ENCODE measurements at places on chromosomes 3 and 15.

GRCh38 chr3:42515391-42515916 lies 13.0 kb downstream of the VIPR1 start:
- no peak for DNase-seq

DNA sequence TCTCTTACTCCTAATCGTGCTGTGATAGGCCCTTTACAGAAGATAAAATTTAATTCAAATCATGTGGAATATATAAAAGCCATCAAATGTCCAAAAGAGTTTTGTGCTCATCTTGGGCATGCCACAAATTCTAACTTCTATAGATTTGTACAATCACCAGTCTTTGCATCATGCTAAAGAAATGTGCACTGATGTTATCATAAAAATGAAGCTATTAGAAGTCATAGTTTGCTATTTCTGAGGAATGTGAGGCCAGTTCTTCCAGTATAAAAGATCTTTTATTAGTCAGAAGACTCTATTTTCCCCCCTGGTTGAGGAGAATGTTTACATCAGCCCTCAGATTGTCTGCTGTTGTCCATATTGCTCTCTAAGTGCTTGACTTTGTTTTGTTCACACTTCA lies 2.1 kb upstream of the ANXA2 start:
- DNase-seq: no peak

- no peak for DNase-seq
These were observed 183.9 kb downstream of the PDCD6IP start for GRCh38 chr3:33982269-33982798.

- no peak for DNase-seq
These were observed 107.3 kb upstream of the SELENOK start for GRCh38 chr3:53998980-53999379.

DNA sequence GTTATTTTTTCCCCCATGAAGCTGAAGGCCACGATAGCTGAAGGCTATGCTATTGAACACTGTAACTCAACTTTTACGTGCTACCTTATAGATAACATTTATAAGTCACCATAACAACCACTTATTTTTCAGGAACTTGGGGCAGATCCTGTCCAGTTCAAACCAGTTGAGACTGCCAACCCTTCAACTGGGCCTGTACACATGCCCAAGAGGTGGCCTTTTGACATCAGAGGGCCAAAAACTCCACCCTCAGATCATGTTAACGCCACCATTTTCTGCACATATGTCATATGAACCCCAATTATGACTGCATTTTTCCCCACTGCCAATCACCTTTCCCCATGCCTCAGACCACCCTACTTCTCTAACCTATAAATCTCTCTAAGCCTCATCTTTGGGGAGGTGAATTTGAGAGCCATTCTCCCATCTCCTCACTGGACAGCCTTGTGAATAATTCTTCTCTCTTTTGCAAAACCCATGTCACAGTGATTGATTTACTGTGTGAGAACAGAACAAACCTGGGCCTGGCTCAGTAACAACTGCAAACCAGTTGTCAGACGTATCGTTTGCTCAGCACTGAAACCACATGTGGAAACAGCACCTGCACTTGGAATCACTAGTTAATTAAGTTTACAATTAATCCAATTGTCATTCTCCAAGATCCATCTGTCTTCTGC lies 42.5 kb downstream of the ZNF445 start:
- DNase-seq: no peak

DNA sequence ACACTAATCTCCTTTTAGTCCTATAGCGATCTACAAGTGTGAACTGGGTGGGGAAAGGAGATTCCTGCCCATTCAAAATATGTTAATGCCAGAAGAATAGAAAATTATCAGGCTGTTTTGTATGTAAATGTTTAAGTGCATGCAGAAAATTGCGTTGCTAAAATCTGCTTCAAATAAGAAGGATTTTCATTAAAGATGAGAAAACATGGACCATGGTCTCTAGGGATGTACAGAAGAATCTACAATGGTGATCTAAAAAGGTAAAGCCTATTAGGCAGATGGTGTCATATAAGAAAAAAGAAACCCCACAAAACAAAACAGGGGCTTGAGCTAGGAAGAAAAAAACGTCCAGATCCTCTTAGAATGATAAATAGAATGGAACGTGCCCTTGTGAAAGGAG lies 287.5 kb upstream of the ROBO1 start:
- no peak for DNase-seq

DNA sequence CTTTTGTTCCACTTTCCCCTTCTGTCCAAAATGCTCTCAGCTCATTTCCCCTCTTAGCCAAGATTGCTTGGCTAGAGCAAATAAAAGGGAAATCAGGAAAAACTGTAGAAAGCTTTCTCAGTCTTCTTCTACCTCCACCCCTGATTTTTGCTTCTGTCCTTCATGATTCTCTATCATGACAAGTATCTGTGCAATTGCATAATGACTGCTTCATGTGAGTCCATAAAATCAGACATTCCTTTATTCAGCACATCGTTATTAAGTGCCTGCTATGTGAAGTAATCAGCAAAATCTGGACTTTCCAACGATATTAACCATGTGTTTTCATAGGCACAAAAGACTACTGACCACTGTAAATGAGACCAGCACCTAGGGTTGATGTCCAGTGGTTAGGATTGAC lies 321.5 kb upstream of the CBLB start:
- no peak for DNase-seq

DNA sequence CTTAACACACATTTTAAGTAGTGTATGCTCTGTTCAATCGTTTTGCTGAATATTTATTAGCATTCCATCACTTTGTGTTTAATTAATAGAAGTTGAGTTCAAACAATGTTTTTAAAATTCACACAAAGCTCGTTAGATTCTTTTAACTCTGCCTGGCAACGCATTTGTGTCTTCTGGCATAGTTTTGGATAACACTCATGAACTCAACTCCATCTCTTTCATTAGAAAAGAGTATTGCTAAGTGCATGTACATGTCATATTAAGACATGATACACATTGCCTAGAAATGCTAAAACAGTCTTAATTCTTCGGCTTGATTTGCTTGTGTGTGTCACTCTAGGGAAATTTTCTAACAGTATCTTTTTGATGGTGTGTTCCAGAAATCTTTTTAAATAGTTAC lies 15.7 kb downstream of the TSC22D2 start:
- DNase-seq: no peak

DNA sequence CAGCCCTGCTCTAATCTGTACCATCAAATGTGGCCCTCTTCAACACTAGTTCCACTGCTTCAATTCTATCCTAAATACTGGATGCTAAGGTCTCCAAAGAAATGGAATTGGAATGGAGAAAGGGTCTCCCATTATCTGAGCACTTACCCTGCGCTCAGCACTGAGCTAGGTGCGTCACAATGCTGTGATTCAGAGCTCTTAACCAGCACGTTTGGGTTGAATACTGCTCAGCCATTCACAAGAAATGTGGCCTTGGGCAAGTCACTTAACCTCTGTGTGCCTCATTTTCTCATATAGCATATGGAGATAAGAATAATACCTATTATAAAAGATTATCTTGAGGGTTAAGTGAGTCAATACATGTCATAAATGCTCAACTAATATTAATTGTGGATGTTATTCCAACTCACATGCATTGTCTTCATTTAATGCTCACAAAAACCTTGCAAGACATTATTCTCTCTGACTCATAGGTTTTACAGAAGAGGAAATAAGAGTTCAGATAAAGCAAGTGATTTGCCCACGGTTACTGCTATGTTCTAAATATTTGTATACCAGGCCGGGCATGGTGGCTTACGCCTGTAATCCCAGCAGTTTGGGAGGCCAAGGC lies 27.4 kb upstream of the SRGAP3 start:
- no peak for DNase-seq

DNA sequence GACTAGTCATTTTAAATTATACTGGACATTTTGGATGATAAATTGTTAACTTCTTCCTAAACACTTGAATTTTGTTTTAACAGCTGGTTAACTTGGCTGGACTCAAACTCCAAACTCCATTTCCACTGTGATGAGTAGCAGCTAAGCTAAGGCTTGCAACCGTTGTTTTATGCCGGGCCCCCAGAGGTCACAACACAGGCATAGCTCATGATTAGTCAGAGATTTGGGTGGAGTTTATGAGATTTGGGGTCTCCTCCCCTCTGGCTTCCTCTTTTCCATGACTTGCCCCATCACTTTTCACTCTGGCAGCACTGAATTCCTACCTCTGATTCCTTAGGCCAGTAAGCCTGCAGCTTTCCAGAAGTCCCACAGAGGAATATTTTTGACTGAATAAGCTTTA lies 12.8 kb downstream of the THAP10 start:
- DNase-seq: no peak

DNA sequence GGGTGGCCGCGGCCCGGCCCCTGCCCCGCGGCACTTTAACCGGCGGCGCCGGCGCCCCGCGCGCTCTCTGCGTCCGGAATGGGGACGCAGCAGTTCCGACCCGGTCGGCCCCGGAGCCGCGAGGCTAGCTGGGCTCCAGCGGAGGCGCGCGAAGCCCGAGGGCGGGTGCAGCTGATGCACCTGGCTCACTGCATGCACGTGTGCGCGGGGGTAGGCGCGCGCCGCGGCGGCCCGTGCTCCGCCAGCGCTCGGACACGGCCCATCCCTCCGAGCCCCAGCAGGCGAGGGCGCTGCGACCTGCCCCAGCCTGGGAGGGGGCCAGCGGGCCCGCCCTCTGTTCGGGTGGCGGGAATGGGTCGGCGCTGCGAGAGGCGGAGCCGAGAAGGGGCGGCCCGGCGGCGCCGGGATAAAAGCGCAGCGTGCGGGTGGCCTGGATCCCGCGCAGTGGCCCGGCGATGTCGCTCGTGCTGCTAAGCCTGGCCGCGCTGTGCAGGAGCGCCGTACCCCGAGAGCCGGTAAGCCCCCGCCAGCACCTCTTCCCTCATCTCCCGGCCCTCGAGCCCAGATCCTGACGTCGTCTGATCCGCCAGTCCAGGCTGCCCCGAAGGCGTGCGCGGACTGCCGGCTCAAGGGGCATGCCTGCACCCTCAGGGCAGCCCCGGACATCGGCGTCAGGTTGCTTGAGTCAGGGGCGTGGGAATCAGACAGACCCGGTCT lies at the start of the genes CHDH and IL17RB:
CHDH (minus strand) TSS at position 286 of the 717 bp plus-strand sequence. CDS start 22,411 bp downstream, outside the sequence.
IL17RB (plus strand) TSS at position 435 of the 717 bp plus-strand sequence; CDS start at position 456, 21 bp downstream.
- no peak for DNase-seq

GRCh38 chr3:98945101-98945524 lies 43.6 kb upstream of the DCBLD2 start:
- no peak for DNase-seq

- no peak for DNase-seq
These were observed 2.5 kb downstream of the TM4SF1 start for GRCh38 chr3:149374793-149375500.

DNA sequence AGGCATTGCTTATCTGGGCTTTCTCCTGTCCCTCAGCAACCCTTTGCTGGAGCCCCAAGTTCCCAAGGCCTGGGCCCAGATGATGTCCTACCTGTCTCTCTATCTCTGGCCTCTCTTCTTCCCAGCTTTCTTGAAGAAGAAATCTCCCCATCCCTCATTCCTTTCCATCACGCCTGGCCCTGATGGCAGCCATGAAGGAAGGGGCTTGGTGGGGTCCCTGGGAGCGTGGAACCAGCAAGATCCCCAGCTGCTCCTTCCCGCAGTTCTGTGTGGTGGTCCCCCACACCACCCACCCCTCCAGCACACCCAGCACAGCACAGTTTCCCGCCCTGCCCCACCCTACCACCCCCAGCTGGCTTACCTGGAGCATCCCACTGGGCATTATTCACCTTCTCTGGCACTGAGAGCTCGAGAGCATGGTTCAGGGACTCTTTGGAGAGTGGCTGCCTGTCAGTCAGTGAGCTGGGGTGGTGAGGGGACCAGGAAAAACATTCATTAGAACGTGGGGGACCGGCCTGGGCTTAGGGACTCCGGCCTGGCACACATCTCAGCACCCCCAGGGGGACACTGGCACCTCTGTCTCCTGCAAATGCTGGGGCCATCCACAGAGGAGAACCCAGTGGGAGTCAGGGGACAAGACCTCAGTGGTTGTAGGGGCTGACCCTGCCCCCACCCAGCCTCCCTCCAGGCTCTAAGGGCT lies 26.6 kb downstream of the ACSBG1 start:
- no peak for DNase-seq

DNA sequence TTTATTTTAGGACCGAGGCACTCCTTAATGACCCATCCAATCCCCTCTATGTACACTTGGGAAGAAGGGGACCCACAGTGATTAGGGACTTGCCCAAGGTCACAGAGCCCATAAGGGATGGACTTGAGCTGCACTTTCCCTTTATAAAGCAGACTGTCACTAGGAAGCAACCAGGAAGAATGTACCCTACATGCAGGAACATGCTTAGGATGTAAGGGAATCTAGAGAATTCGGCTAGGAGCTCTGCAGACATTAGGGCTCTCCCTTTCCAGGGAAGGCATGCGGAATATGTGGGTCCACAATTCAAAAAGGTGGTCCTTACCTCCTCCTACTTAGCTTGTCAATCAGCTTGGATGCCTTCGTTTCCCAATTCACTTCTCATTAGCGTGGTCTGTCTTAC lies 78.7 kb downstream of the TMEM266 start:
- DNase-seq: no peak

- no peak for DNase-seq
These were observed 9.3 kb upstream of the TOPAZ1 start for GRCh38 chr3:44232407-44232806.

DNA sequence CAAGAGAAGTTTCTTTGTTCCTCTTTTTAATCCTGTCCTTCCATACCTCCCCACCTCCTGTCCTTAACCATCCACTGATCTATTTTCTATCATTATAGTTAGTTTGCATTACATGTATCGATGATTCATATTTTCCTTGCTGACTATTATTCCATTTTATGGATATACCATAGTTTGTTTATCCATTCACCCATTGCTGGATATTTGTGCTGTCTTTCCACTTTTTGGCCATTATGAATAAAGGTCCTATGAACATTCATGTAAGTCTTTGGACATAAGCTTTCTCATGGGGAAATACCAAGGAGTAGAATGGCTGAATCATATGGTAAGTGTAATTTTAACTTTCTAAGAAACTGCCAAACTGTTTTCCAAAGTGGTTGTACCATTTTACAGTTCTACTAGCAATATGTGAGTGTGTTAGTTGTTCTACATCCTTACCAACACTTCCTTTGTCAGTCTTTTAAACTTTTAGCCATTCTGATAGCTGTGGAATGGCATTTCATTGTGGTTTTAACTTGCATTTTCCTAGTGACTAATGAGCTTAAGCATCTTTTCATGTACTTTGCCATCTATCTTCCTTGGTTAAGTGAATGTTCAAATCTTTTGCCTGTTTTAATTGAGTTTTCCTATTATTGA lies 11.7 kb downstream of the ATP6V1A start:
- DNase-seq: no peak

- no peak for DNase-seq
These were observed 179.2 kb downstream of the RORA start for GRCh38 chr15:61049934-61050333.

GRCh38 chr15:35622641-35623340 lies 76.8 kb upstream of the DPH6 start:
- no peak for DNase-seq

DNA sequence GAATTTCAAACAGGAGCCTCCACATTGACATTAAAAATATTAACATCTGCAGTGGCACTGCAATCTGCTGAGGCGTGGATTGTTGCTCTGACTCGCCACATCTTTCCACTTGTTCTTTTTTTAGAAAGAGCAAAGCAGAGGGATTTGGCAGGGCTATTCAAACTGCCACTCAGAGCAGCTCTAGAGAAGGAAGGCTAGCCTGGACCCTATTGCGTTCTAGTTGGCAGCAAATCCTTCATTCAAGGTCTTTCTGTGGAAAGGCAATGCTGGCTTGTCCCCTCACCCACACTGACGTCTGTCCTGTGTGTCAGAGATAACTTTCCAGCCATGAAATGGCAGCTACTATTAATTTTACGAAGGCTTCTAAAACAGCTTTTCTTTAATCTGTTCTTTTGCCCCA lies 483.2 kb upstream of the SGO1 start:
- DNase-seq: no peak

GRCh38 chr3:123841476-123842238 lies 42.5 kb downstream of the MYLK start:
- no peak for DNase-seq

Measured in D721Med (cell line).